GM23248 (cell line): ENCODE measurements at places on chromosomes 4 and X. TPM values are rescaled to one million over a fixed set of nuclear protein-coding genes. Genes with fewer than 3 reads are reported as not detected.

Gene TRAM1L1
- 2.6 and 3.3 TPM in 2 replicates for polyA plus RNA-seq

Gene DKK2
- 3.1 and 3.2 TPM in 2 replicates for polyA plus RNA-seq

Gene ENPP6
- not detected in 2 replicates for polyA plus RNA-seq

Gene CTAG1B
- polyA plus RNA-seq: not detected in 2 replicates

Gene GPRASP1
- 0.45 and 0.57 TPM in 2 replicates for polyA plus RNA-seq

Gene CXCL3
- 2.1 and 3.0 TPM in 2 replicates for polyA plus RNA-seq

Gene NSUN7
- 0.05 and 0.10 TPM in 2 replicates for polyA plus RNA-seq

Gene COX7B2
- not detected in 2 replicates for polyA plus RNA-seq

Gene CXXC4
- polyA plus RNA-seq: not detected in 2 replicates

Gene PAK3
- polyA plus RNA-seq: 0.14 TPM in 1 of 2 replicates, not detected in the other

Gene SPINK2
- polyA plus RNA-seq: not detected in 2 replicates
